ENCODE measurements at places on chromosomes 3 and 15.

GRCh38 chr3:25493246-25493645, 65.2 kb downstream of the RARB start:
- DNase-seq, result no peak

DNA sequence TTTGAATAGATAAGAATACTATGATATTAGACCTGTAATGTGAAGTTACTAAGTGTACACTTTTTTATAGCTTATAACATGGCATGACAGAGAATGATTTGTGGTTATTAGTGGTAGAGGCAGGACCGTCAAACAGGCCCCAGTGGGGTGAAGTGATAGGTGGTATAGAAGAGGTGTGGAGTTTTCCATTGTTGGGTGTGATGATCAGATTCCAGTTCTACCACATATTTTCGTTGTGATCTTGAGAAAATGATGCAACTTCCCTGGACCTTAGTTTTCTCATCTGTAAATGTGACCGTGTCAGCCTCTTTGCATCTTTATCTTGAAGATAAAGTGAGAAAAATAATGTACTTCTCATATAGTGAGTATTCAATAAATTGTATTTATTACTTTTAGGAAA, 30.3 kb upstream of the UTS2B start:
- no peak for DNase-seq

- DNase-seq, result no peak
Observed at GRCh38 chr15:50012790-50013189, 106.2 kb downstream of the ATP8B4 start.

DNA sequence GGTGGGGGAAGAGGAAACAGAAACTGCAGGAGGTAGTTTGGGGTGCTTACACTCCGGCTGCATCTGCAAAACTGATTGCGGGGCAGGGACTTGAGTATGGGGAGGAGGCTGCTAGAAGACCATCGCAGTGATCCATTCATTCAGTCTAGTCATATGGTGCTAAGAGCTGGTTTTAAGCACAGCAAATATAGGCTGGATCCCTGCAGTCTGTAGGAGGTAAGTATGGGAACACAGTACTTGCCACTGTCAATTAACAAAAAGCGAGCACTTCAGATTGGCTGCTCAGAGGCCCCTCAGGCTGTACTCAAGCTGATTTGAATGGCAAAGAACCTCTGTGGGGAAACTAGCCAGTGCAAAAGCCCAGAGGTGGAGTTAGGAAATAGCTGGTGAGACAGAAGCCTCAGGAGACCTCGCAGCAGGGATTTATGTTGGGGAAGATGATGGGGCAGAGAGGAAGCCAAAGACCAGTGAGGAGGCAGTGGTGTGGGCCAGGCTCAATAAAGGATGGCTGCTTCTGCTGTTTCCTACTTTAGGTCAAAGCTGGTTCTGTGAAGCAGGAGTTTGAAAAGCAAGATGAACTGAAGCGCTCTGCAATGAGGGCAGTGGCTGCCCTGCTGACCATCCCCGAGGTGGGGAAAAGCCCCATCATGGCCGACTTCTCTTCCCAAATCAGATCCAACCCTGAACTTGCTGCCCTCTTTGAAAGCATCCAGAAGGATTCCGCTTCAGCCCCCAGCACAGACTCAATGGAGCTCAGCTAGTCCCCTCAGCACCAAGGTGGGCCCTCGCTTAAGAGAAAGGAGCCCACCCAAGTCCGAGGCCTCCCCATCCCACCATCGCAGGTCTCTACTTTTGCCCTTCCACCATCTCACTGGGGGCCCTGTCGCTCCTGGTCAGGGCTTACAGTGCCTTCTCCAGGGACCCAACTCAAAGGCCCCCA, 7.9 kb downstream of the RPL32 start:
- no peak for DNase-seq

- DNase-seq, result no peak
Observed at GRCh38 chr15:80151148-80151547, 1.7 kb upstream of the FAH start.

GRCh38 chr15:41139619-41140018, 23.5 kb upstream of the INO80 start:
- no peak for DNase-seq

GRCh38 chr3:59824876-59825275, 775.1 kb upstream of the CFAP20DC start:
- DNase-seq, result no peak

Data from AG10803 (cell line).